ENCODE measurements at places on chromosomes 6 and 20.
A peak's percentile ranks its signal among the peaks of the same experiment; 100 is the strongest.

GRCh38 chr6:146923205-146923833 lies 280.9 kb upstream of the STXBP5 start:
- DNase-seq: no peak

DNA sequence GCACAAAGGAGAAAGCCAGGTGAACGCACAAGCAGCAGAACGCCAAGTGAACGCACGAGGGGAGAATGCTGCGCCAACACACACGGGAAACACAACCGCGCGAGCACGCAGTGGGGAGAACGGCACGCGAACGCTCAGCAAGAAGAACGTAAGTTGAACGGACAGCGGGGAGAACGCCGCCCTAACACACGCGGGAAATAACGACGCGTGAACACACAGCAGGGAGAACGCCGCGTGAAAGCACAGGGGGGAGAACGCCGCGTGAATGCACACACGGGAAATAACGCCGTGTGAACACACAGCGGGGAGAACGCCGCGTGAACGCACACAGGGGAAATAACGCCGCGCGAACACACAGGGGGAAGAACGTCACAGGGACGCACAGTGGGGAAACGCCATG lies 54.7 kb downstream of the RNASET2 start:
- no peak for DNase-seq

- no peak for DNase-seq
Measured at GRCh38 chr6:139871803-139872510, 497.5 kb upstream of the CITED2 start.

GRCh38 chr6:137518386-137518983 lies 24.3 kb upstream of the OLIG3 start:
- DNase-seq: no peak

DNA sequence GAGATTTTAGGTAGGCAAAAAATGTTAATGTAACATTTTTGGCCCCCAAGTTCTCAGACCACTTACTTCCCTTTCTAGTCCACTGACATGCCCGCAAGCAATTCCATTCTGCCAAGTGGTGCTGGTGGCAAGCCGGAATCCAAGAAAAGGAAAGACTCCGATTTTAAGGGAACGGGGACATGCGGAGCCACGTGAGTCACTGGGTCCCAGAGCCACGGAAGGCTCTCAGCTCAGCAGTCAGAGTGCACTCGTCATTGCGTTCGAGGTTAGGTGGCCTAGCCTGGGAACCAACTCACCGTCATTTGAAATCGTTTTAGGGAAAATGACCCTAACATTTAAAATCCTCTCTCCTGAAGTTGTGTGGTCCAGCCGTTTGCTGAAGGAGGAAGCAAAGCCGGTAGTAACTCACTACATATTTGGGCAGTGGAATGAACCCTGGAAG lies 711 bp upstream of the SIRT5 start:
- DNase-seq: peak; percentile 18

- DNase-seq: no peak
Measured at GRCh38 chr20:62338294-62338620, 28.9 kb downstream of the LAMA5 start.

GRCh38 chr6:70080443-70081070 lies 214.2 kb downstream of the COL19A1 start:
- no peak for DNase-seq

DNA sequence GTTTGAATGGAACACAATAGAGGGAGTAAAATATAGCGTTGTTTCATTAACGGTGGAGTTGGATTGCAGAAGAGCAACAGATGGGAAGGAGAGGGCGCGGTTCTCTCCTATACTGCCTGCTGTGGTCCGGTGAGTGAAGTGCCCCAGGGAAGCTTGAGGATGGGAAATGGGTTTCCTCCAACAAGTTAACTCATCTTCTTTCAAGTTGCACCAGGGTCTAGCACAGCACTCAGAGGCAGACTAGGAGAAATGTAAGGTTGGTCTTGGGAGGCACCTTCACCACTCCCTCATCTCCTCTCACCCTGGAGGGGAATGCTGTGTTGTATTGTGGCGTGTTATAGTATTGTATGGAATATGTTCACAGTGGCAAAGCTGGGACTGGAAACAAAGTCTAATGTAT lies 96.9 kb upstream of the SLC24A3 start:
- no peak for DNase-seq

DNA sequence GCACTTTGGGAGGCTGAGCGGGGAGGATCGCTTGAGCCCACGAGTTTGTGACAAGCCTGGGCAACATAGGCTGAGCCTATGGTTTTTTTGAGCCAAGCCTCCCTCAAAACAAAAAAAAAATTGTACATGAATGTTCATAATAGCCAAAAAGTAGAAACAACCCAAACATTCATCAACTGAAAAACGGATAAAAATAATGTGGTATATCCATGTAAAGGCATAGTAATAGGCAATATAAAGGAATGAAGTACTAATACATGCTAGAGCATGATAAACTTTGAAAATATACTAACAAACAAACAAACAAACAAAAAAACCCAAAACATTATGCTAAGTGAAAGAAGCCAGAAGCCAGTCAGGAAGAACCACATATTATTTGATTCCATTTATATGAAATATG lies 35.3 kb downstream of the KIAA0319 start:
- DNase-seq: no peak

Measured in HCT116 (cell line).